ENCODE measurements at places on chromosomes 7 and 10.

DNA sequence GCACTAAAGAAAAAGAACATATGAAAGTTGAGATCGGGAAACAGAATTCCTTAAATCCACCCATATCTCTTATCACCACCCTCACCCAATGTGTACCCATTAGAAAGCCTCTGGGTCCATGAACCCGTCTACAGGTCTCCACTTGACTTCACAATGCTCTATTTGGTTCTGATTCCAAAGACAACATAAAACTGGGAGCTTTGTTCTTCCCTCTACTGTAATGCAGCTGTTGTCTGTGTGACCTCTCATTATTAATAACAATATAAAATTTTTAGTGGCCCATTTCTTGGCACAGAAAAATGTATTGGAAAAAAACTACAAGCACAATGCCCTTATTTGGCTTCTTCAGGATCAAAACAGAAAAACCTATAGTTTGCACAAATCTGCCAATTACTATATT is 30.0 kb downstream of the DOCK4 start:
- no peak for DNase-seq

- DNase-seq = no peak
Observed at GRCh38 chr7:102991540-102992214, 78.9 kb downstream of the LRRC17 start.

GRCh38 chr10:20760460-20760859 is 136.7 kb downstream of the NEBL start:
- DNase-seq = no peak

- DNase-seq = no peak
Observed at GRCh38 chr7:100544386-100544785, 5.4 kb downstream of the AGFG2 start.

- DNase-seq = no peak
Observed at GRCh38 chr7:32660936-32661335, 165.6 kb downstream of the AVL9 start.

Measured in GM23338 (cell line).